ENCODE measurements at places on chromosomes 7 and 10.
A peak's percentile ranks its signal among the peaks of the same experiment; 100 is the strongest.

- DNase-seq: peak; percentile 86
These were observed 2.1 kb downstream of the MXI1 start for GRCh38 chr10:110209454-110209925.

GRCh38 chr7:115549910-115550309 lies 480.7 kb downstream of the TFEC start:
- DNase-seq: no peak

GRCh38 chr10:55048830-55049498 lies 247.9 kb upstream of the PCDH15 start:
- DNase-seq: no peak

GRCh38 chr7:140005341-140005740 lies 57.4 kb downstream of the PARP12 start:
- no peak for DNase-seq

DNA sequence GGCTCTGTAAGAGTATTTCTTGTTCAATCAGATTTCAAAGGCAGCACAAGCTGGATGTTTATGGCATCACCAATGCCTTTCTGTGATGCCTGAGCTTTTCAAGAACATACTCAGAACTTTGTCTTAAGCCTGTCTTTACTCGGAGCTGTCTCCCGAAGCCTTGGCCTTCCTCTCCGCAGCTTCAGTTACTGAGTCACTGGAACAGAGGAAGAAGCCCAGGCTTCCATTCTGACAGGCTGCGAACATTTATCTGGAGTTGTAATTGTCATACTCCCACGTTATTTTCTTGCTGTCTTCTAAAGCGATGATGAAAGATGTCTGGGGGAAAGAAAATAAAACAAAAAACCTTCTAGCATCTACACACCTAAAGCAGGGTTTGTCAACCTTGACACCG lies 43.9 kb downstream of the GRK5 start:
- DNase-seq: peak; percentile 76

- no peak for DNase-seq
These were observed 28.6 kb downstream of the MCM10 start for GRCh38 chr10:13189961-13190360.

- no peak for DNase-seq
These were observed 44.0 kb upstream of the VDAC2 start for GRCh38 chr10:75166623-75166972.

DNA sequence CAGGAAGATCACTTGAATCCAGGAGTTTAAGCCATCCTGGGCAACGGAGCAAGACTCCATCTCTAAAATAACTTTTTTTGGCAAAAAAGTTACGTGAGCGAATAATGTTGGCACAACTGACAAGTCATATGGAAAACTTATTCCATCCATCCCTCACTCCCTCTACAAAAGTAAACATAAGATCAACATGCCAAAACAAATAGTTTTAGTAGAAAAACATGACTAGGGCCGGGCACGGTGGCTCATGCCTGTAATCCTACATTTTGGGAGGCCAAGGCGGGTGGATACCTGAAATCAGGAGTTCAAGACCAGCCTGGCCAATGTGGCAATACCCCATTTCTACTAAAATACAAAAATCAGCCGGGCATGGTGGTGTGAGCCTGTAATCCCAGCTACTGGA lies 25.6 kb downstream of the SLC25A16 start:
- no peak for DNase-seq

DNA sequence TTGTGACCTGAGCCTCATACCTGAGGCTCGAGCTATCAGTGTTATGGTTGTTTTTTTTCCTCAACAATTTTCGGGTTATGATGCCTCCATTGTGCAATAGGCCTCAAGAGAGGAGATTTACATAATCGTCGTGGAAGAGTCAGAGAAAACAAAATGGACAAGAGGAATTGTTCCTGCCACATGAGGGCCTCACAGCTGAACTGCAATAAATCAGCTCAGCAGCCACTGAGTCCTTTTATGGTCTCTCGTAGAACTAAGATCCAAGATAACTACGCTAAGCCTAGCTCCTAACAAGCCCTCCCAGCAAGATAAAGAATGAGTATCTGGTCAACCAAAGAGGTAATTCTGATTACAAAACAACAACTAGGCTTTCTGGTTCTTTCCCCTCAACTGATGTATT lies 336.8 kb downstream of the WDR11 start:
- no peak for DNase-seq

DNA sequence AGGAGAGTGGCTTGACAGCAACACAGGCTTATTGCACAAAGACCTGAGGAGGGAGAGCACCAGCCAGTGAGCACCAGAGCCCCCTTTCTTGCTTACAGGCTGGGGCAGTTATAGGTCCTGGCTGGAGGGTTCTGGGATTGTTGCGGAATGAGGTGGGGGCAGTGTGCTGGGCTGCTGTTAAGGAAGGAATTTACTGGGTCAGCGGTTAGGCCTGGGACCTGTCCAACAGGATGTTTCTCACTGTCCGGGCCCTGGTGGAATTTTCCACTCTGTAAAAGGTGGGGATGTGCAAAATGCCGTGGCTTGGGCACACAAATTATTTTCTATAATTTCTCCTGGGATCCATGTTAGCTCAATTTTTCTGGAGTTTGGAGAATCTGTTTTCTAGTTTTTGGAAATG lies 757.3 kb downstream of the TYW1 start:
- no peak for DNase-seq

DNA sequence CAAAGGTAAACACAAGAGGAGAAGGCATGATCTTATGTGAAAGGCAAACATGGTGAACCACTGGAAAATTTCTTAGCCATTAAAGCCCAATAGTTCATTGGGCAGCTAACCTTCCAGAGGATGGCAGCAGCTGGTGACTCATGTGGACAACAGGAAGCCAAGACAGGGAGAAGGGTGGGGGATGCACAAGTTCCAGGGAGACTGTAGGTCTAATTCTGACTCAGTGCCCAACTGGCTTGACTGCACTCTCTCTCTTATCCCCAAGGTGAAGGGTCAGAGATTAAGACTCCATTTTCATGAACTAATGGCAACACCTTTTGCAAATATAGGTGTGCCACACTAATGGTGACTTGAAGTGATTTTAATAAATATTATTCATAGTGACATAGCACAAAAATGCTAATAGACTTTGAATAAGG lies 47.9 kb upstream of the SLC35B4 start:
- peak; percentile 79 for DNase-seq

DNA sequence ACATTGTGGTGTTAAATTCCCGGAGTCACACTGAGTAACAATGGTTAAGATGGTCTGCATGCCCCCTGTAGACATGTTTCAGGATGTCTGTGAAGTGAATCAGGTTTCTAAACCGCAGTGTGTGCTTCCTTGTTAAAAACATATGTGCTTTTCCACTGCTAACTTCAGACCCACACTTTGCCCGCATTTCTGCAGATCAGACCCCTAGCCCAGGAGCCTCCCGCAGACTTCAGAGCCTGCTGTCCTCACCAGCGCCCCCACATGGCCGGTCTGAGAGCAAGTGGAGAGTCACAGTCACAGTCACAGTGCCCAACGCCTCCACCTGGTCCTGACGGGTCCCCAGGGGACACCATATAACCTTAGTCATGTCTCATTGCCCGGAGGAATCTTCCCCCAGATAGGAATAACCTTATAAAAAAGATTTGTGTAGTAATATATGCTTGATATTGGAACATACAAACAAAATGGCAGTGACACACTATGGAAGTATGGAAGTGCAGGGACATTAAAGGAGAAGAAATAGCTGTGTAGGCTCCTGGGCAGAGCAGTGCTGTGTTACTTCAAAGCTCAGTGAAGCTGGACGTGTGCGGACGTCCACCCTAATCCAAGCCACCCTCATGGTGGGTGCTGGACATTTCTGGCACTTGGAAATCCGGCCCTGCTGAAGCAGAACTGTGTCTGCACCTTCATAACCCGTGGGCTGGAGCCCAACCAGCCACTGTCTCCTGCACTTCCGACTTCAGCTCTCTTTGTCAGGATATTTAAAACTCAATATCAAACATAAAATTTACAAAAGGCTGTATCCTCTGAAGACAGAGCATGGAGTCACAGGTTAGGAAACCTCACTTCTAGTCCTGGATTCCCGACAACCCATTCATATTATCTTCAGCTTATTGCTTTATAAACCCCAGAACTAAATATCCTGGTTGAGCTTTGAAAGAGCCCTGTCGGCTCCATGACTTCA lies 29.0 kb downstream of the GSTO2 start:
- DNase-seq: peak; percentile 82
